ENCODE measurements at places on chromosomes 4 and X. TPM values are rescaled to one million over a fixed set of nuclear protein-coding genes. Genes with fewer than 3 reads are reported as not detected.

GRCh38 chrX:46965125-46965758, 53.0 kb downstream of the JADE3 start:
- H3K4me3 ChIP-seq, result no peak overlapping the region
- no peaks in the 10 kb centered on the region for H3K4me1 ChIP-seq
- H3K27me3 ChIP-seq, result no peaks in the 10 kb centered on the region
- DNase-seq, result no peak

DDX53 gene
- total RNA-seq, result 4.6 TPM

ADGRG2 gene
- total RNA-seq, result 5.8 TPM

DNA sequence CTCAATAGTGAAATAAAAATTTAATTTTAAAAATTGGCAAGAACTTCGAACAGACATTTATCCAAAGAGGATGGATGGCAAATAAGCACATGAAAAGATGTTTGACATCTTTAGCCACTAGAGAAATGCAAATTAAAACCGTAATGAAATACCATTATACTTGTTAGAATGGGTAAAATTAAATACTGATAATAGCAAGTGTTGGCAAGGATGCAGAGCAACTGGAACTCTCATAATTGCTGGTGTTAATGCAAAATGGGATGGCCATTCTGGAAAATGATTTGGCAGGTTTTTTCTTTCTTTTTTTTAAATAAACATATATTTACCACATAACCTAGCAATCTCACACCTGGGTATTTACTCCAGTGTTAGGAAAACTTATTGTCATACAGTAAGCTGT, 51.7 kb downstream of the HERC3 start:
- H3K36me3 ChIP-seq, result no peaks in the 10 kb centered on the region
- no peak for DNase-seq
- H3K27ac ChIP-seq, result no peak overlapping the region
- no peaks in the 10 kb centered on the region for H3K27me3 ChIP-seq

GRCh38 chr4:114019276-114019968, 40.0 kb upstream of the ARSJ start:
- no peaks in the 10 kb centered on the region for H3K4me1 ChIP-seq
- no peak overlapping the region for H3K27ac ChIP-seq
- no peak overlapping the region for H3K4me3 ChIP-seq
- DNase-seq, result no peak

- H3K4me1 ChIP-seq, result peaks cover 5% of the 10 kb centered on the region
- no peaks in the 10 kb centered on the region for H3K27me3 ChIP-seq
- DNase-seq, result no peak
- H3K4me3 ChIP-seq, result peak overlapping the region; percentile 40
These were observed 689 bp upstream of the DCHS2 start for GRCh38 chr4:154492288-154492687.

- no peaks in the 10 kb centered on the region for H3K36me3 ChIP-seq
- no peak overlapping the region for H3K27ac ChIP-seq
- no peak overlapping the region for H3K4me3 ChIP-seq
- DNase-seq, result no peak
These were observed 44.3 kb downstream of the NELFA start for GRCh38 chr4:1964443-1964842.

ENPP6 gene
- total RNA-seq, result 3.5 TPM

S100G gene
- total RNA-seq, result not detected

- H3K36me3 ChIP-seq, result no peaks in the 10 kb centered on the region
- H3K27me3 ChIP-seq, result no peaks in the 10 kb centered on the region
- H3K4me1 ChIP-seq, result no peaks in the 10 kb centered on the region
- no peak for DNase-seq
These were observed 26.5 kb upstream of the ATP8A1 start for GRCh38 chr4:42683393-42683792.

GRCh38 chr4:111639876-111640275, 505.4 kb upstream of the FAM241A start:
- no peaks in the 10 kb centered on the region for H3K36me3 ChIP-seq
- no peaks in the 10 kb centered on the region for H3K27me3 ChIP-seq

- H3K27ac ChIP-seq, result no peak overlapping the region
- H3K4me3 ChIP-seq, result no peak overlapping the region
- H3K36me3 ChIP-seq, result no peaks in the 10 kb centered on the region
- no peak for DNase-seq
These were observed 201.7 kb upstream of the AFF2 start for GRCh38 chrX:148298737-148299136.

PNMA6F gene
- total RNA-seq, result 1.2 TPM

DNA sequence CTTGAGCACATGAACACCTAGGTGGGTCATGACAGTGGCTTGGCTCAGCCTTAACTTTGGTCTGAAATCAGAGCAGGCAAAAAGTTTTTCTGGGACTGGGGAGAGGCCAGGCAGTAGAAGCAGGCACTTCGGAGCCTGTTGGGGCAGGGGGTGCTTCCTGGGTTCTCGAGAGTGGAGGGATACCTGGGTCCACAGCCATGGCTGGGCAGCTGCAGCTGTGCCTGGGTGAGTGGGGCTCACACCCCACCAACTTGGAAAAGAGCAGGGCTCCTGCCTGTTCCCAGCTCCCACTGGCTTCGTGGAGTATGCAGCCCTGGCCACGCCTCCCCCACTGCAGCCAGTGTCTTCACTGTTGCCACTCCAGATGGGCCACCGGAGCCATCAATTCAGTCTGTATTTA, 56.4 kb upstream of the NUDT6 start:
- DNase-seq, result no peak
- no peak overlapping the region for H3K27ac ChIP-seq
- H3K4me3 ChIP-seq, result no peak overlapping the region
- no peaks in the 10 kb centered on the region for H3K4me1 ChIP-seq

G3BP2 gene
- total RNA-seq, result 105 TPM

- H3K27me3 ChIP-seq, result no peaks in the 10 kb centered on the region
- no peak for DNase-seq
- H3K27ac ChIP-seq, result no peak overlapping the region
- no peaks in the 10 kb centered on the region for H3K36me3 ChIP-seq
These were observed 42.2 kb upstream of the SMIM10 start for GRCh38 chrX:134948333-134949241.

DNA sequence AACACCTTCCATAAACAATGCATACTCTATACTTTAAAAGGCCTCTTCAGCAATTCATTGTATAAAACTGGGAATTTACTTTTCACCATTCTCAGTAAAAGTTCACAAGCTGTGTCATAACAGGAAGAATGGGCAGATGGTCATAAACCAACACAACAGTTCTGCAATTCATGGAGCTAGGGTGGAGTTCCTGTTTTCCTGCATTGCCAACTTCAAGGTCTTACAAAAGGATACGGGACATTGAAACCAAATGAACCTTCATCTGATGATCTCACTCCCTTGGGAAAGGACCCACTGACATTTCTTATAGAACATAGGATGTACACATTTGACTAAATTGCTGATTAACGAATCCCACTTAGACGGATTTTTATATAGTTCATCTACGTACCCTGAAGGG, 4.1 kb downstream of the KDR start:
- no peak overlapping the region for H3K4me3 ChIP-seq
- no peaks in the 10 kb centered on the region for H3K27me3 ChIP-seq
- H3K27ac ChIP-seq, result no peak overlapping the region
- H3K4me1 ChIP-seq, result no peaks in the 10 kb centered on the region

DNA sequence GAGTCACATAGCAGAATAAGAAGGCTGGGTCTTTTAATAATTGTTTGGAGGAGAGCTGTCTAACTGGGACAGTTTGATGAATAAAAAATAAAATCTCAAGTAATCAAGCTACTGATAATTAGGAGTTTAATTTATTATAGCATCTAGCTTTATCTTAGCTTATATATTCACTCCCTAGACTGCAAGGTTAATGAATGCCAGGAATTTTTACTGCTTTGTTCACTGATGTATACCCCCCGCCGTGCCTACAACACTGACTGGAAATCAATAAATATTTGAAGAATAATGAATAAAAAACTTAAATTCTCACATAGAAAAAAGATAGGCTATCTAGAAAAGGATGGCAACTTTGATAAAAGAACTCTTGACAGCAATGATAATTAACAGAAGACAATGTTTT, 59.7 kb downstream of the IQCM start:
- no peaks in the 10 kb centered on the region for H3K4me1 ChIP-seq
- H3K4me3 ChIP-seq, result no peak overlapping the region
- no peak for DNase-seq
- H3K36me3 ChIP-seq, result no peaks in the 10 kb centered on the region
- no peak overlapping the region for H3K27ac ChIP-seq

NXF2 gene
- 18.0 TPM for total RNA-seq

MGST2 gene
- total RNA-seq, result 82.2 TPM

- H3K27ac ChIP-seq, result no peak overlapping the region
- no peaks in the 10 kb centered on the region for H3K36me3 ChIP-seq
- H3K27me3 ChIP-seq, result no peaks in the 10 kb centered on the region
- H3K4me3 ChIP-seq, result no peak overlapping the region
- no peak for DNase-seq
- no peaks in the 10 kb centered on the region for H3K4me1 ChIP-seq
These were observed 110.9 kb downstream of the FBXW7 start for GRCh38 chr4:152424977-152425376.

DNA sequence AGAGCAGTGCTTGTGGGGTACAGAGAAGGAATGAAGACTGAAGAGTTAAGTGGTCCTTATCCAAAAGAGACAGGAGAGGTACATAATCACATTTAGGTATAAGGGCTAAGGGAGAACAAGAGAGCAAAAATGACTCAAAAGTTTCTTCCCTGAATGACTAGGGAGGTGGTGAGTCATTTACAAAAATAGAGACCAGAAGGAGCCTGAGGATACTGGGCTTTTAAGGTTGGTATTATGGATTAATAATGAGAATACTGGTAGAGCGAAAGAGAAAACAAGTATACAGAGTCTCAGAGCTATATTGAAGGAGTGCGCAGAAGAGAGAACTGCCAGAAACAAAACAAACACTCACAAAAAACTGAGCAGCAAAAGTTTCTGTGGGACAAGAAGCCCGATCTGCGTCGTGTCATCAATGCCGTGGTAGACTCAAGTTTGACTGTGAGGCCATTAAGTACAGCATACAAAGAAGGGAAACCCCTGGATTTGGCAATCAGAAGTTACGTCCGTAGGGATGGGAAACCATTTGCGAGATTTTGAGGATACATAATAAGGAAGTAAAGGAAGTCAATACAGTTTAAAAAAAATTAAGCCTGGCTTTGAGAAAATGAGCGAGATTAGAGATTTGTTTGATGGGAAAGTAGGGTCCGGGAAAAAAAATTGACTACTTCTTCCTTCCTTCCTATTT, 129.1 kb upstream of the STIM2 start:
- no peaks in the 10 kb centered on the region for H3K27me3 ChIP-seq
- H3K4me3 ChIP-seq, result no peak overlapping the region
- DNase-seq, result no peak
- no peaks in the 10 kb centered on the region for H3K36me3 ChIP-seq

- H3K36me3 ChIP-seq, result no peaks in the 10 kb centered on the region
- no peaks in the 10 kb centered on the region for H3K4me1 ChIP-seq
- no peak overlapping the region for H3K27ac ChIP-seq
- H3K4me3 ChIP-seq, result no peak overlapping the region
These were observed 64.6 kb downstream of the COX7B2 start for GRCh38 chr4:46844325-46844917.

- no peaks in the 10 kb centered on the region for H3K4me1 ChIP-seq
- no peak overlapping the region for H3K27ac ChIP-seq
- no peak overlapping the region for H3K4me3 ChIP-seq
- H3K27me3 ChIP-seq, result no peaks in the 10 kb centered on the region
- DNase-seq, result no peak
- no peaks in the 10 kb centered on the region for H3K36me3 ChIP-seq
These were observed 316.8 kb upstream of the ZCCHC13 start for GRCh38 chrX:73987166-73987565.

GRCh38 chr4:83644677-83645659, 109.1 kb downstream of the GPAT3 start:
- no peak overlapping the region for H3K4me3 ChIP-seq
- no peaks in the 10 kb centered on the region for H3K4me1 ChIP-seq

GRCh38 chr4:1714303-1715001, 2.3 kb upstream of the SLBP start:
- no peak overlapping the region for H3K4me3 ChIP-seq
- H3K36me3 ChIP-seq, result no peaks in the 10 kb centered on the region
- peaks cover 36% of the 10 kb centered on the region for H3K4me1 ChIP-seq

GRCh38 chr4:83413676-83414075, 41.9 kb downstream of the HELQ start:
- no peak overlapping the region for H3K4me3 ChIP-seq
- no peaks in the 10 kb centered on the region for H3K27me3 ChIP-seq
- no peak for DNase-seq
- H3K4me1 ChIP-seq, result no peaks in the 10 kb centered on the region

GRCh38 chr4:138756519-138756918, 259.1 kb upstream of the NOCT start:
- no peaks in the 10 kb centered on the region for H3K4me1 ChIP-seq
- no peaks in the 10 kb centered on the region for H3K36me3 ChIP-seq
- no peak overlapping the region for H3K4me3 ChIP-seq

- H3K4me1 ChIP-seq, result no peaks in the 10 kb centered on the region
- no peak overlapping the region for H3K27ac ChIP-seq
- no peaks in the 10 kb centered on the region for H3K27me3 ChIP-seq
- no peaks in the 10 kb centered on the region for H3K36me3 ChIP-seq
These were observed 67.2 kb upstream of the RASGEF1B start for GRCh38 chr4:81538716-81539427.

DNA sequence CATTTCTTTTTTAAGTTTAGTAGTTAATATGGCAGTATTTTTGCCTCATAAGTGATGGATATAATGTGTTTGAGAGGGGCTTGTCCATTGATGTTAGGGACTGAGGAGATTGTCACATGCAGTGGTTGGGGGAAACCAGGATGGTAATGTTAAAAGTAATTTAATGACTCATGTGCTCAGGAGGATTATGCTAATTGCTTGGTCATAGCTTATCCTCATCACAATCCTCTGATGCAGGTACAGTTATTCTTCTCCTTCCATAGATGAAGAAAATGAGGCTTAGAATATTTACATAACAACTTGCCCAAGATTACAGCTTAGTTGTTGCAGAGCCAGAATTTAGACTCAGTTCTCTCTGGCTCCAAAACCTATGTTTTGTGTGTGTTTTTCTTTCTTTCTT, 94.4 kb upstream of the SCML1 start:
- H3K36me3 ChIP-seq, result no peaks in the 10 kb centered on the region
- no peak overlapping the region for H3K27ac ChIP-seq
- H3K27me3 ChIP-seq, result no peaks in the 10 kb centered on the region
- no peak overlapping the region for H3K4me3 ChIP-seq
- no peaks in the 10 kb centered on the region for H3K4me1 ChIP-seq

- no peak overlapping the region for H3K27ac ChIP-seq
- H3K27me3 ChIP-seq, result no peaks in the 10 kb centered on the region
- H3K4me3 ChIP-seq, result no peak overlapping the region
- no peaks in the 10 kb centered on the region for H3K36me3 ChIP-seq
- no peak for DNase-seq
- peaks cover 21% of the 10 kb centered on the region for H3K4me1 ChIP-seq
These were observed 4.0 kb downstream of the LAP3 start for GRCh38 chr4:17580969-17581368.

GRCh38 chrX:65697915-65698796, 30.7 kb downstream of the MSN start:
- no peak overlapping the region for H3K27ac ChIP-seq
- no peaks in the 10 kb centered on the region for H3K4me1 ChIP-seq
- DNase-seq, result no peak
- no peaks in the 10 kb centered on the region for H3K27me3 ChIP-seq
- no peaks in the 10 kb centered on the region for H3K36me3 ChIP-seq
- no peak overlapping the region for H3K4me3 ChIP-seq

ADAM29 gene
- 31.4 TPM for total RNA-seq

TAPT1 gene
- 46.1 TPM for total RNA-seq

All from testis (tissue), 5 donors.